Kidney capillary endothelial cell (primary cell): ENCODE measurements at places on chromosomes 16 and 17.

- no peak for DNase-seq
These were observed 5.9 kb downstream of the CHMP6 start for GRCh38 chr17:80997424-80998117.

DNA sequence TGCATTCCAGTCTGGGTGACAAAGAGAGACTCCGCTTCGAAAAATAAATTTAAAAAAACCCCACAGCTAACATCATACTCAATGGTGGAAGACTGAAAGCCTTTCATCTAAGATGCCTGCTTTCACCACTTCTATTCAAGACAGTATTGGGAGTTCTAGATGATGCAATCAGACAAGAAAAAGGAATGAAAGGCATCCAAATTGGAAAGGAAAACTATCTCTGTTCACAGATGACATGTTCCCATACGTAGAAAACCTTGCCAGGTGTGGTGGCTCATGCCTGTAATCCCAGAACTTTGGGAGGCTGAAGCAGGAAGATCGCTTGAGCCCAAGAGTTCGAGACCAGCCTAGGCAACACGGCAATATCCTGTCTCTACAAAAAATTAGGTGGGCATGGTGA is 31.1 kb downstream of the RANBP10 start:
- no peak for DNase-seq

DNA sequence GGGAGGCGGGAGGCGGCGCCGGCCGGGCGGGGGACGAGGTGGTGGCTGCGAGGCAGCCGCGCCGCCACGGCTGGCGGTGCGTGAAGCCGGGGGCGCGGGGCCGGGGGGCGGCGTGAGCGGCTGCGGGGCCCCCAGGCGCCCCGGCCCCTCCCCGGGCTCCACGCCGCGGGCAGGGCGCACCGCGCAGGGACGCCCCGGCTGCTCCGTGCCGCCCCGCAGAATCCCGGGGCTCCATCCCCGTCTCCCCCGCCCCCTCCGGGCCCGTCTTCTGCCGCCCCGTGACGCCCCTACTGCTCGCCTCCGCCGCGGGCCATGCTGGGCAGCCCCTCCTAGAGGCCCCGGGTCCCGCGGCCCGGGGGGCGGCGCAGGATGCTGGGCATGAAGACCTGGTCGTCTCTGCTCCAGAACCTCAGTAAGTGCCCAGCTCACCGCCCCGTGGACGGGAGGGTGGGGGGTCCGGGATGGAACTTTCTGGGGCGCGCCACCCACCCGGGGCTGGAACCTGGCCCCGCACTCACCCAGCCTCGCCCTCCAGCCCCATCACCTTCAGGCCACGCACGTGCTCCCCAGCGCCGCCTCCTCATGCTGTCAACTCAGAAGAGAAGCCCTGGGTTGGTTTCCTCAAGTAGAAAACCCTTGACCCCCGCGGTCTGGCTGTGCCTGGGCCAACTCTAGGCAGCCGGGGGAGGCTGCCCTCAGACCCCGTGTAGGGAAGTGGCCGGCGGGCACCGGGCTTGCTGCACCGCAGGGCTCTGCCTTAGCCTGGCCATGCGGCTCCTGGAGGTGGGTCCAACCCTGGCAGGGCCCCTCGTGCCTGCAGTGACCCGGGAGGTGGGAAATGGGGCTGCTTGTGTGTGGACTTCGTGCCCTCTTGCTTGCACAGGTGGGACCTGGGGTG is 150.2 kb upstream of the GSE1 start:
- no peak for DNase-seq

GRCh38 chr17:34613064-34614019 is 34.0 kb downstream of the TMEM132E start:
- no peak for DNase-seq

GRCh38 chr16:72569677-72570076 is 397.7 kb upstream of the PMFBP1 start:
- DNase-seq = no peak

DNA sequence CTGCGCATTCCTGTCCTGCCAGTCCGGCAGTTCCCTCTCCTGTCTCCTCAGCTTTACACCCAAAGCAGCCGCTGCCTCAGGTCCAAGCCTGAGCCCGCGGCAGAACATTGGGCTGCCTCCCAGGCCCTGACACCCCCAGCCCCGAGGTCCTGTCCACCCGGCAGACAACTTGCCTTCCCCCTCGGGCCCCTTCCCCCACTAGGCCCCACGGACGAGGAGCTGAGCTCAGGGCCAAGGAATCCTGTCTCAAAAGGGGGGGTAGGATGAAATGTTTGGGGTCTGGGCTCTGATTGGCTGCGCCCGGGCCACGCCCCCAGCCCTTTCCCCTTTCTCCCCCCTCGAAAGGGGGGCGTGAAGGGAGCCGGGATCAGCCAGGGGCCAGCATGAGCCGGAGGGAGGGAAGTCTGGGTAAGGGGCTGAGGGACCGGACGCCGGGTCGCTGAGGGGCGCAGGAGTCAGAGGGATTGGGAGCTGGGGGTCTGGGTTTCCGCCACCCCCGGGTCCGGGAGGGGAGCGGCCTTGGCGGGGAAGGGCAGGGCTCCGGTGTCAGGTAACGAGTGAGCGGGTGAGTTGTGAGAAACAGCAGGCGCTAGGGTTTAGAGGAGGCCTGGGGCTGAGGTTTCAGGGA is at the start of gene CTF1:
Gene CTF1, plus strand, starts transcription at position 354 of the 628 bp plus-strand sequence. Its CDS starts 30 bp downstream, at position 384.
- no peak for DNase-seq

- no peak for DNase-seq
These were observed 30.7 kb downstream of the ADGRG5 start for GRCh38 chr16:57572978-57573728.

- DNase-seq = peak; percentile 42
These were observed 975 bp downstream of the CHD9 start for GRCh38 chr16:53055541-53056391.

DNA sequence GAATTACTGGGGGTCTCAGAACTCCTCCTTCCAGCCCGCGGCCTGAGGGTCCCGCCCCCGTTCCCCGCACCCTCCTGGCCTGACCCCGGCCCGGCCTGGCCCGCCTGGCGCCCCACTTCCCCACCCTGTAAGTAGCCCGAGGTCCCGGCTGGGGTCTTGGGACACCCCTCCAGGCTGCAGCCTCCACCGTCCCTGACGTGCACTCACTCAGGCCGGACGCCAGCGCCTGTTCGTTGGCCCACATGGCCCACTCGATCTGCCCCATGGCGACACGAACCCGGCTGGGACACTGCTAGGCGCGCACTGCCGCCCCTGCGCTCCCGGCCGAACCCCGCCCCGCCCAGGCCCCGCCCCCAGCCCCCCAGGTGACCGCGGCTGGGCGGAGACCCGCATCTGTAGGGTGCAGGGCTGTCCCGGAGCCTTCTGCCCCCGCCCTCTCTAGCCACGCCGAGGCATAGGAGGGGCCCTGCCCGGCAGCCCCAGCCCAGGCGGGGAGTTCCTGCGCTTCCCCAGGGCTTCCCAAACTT is at the start of gene CYBA:
Gene CYBA, minus strand, starts transcription at position 305 of the 527 bp plus-strand sequence. Its CDS starts 40 bp downstream, at position 265.
- DNase-seq = no peak

DNA sequence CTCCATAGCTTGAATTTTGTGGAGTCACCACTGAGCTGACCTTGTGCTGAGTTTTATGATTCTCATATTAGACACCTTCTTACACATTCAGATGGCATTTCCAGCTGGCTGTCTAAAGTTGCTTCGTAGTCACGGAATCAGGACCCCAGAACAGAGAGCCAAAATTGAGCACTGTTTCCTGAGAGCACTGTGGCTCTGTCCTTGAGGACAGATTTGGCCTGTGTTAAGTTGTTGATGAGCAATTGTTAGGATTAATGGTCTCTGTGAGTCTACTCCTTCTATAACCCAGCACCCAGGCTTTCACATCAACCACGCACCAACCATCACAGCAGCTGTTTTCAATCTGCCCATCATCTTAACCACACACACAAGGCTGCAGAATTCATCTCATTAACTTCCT is 277.5 kb upstream of the HSBP1 start:
- no peak for DNase-seq

GRCh38 chr16:62213763-62214162 is 177.5 kb upstream of the CDH8 start:
- no peak for DNase-seq

- no peak for DNase-seq
These were observed 11.9 kb upstream of the HOXB2 start for GRCh38 chr17:48556576-48557401.

DNA sequence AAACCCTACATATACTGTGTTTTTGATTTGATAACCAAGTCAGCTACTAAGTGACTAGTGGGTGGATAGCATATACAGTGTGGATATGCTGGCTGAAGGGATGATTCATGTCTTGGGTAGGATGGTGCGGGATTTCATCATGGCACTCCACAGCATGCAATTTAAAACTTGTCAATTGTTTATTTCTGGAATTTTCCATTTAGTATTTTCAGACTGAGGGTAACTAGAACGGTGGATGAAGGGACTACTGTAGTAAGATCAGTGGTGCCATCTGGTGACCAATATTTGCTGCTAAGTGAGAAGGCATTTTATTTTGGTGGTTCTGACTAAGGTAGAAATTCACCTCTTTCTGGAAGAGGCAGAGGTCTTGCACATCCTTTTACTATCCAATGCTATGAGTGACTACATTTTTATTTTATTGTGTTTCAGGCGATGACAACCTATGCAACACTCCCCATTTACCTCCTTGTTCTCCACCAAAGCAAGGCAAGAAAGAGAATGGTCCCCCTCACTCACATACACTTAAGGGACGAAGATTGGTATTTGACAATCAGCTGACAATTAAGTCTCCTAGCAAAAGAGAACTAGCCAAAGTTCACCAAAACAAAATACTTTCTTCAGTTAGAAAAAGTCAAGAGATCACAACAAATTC is 3.1 kb downstream of the CDC6 start:
- no peak for DNase-seq

GRCh38 chr16:12646490-12647274 is 157.0 kb downstream of the CPPED1 start:
- DNase-seq = peak; percentile 19

DNA sequence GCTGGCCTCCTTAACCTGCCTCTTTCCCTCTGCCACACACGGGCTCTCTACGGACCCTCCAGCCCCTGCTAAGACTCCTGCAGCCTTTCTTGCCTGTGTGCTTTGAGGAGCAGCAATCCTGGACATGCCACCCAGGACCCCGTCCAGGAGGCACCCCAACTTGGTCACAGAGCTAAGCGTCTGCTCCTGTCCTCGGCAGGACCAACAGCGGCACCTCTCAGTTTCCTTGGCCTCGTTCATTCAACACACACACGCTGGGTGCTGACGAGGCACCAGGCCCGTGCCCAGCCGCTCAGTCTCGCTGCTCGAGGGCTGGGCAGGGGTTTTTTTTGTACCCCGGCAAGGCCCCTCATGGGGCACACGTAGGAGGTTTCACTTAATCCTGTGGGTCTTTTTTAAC is 15.2 kb downstream of the RPH3AL start:
- DNase-seq = no peak

- no peak for DNase-seq
These were observed 63.4 kb downstream of the CYTH1 start for GRCh38 chr17:78718575-78719208.

DNA sequence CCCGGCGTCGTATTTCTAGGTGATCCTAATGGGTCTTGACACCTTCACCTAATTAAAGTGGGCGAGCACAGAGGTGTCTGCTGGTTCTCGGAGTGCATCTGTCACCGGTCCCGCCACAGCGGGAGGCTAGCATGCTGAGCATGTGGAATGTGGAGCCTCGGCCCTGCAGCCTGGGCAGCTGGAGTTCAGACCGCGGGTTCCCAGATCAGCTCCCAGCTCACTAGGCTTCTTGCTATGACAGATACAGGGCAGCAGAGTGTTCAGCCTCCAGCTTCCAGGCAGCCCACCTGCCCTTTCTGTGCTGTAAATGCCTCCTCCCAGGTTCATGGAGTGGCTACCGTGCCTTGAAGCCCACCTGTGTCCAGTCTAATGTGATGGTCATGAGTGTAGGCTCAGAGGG is 166.7 kb downstream of the CPPED1 start:
- no peak for DNase-seq

GRCh38 chr16:720447-720989 is 428 bp upstream of the ANTKMT start:
- peak; percentile 50 for DNase-seq

GRCh38 chr17:65231662-65232335 is 94.6 kb downstream of the RGS9 start:
- peak; percentile 79 for DNase-seq

- DNase-seq = no peak
These were observed 308.3 kb upstream of the CDH5 start for GRCh38 chr16:66058172-66058691.

GRCh38 chr17:75155191-75155601 is 884 bp upstream of the JPT1 start:
- no peak for DNase-seq
